ENCODE measurements at places on chromosomes 3 and 15. TPM values are rescaled to one million over a fixed set of nuclear protein-coding genes. Genes with fewer than 3 reads are reported as not detected.

DNA sequence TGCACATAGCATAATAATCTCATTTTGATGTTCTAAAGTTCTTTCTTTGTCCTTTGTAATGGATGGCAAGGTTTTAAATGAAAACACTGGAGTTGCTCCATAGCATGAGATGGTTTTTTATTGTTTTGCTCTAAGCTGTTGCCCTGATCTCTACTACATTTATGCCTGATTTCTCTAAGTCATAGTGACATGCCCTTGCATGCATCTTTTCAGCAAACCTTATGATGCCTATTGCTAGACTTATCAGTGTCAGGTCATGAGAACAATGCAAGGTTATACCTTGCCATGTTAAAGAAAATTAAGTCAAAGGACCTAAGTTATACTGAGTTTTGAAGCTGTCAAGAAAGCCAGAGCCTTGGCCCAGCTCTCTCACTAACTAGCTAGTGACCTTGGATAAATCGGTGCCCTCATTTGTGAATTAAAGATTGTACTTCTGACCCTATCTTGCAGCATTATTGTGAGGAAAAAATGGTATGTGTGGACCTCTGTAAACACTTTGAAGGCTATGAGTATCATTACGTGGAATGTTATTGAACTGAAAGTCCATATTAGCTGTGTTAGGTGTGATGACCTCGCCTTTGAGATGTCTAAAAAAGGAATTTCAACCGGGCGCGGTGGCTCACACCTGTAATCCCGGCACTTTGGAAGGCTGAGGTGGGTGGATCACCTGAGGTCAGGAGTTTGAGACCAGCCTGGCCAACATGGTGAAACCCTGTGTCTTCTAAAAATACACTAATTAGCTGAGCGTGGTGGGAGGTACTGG lies 256.4 kb upstream of the UBE2E1 start:
- no peak for ATAC-seq

DNA sequence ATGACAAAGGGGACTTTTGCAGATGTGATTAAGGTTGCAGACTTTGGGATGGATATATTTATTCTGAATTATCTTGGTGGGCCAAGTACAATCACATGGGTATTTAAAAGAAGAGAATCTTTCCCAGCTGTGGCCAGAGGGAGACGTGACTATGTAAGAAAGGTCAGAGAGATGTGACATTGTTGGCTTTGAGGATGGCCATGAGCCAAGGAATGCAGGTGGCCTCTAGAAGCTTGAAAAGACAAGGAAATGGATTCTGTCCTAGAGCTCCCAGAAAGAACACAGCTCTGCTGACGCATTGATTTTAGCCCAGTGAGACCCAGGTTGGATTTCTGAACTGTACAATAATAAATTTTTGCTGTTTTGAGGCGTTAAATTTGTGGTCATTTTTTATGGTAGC lies 616.0 kb upstream of the TBL1XR1 start:
- ATAC-seq, result no peak

- ATAC-seq, result no peak
Observed at GRCh38 chr3:72976281-72976741, 20.3 kb upstream of the PPP4R2 start.

Gene AHSG
- total RNA-seq, result 1.1 TPM

- ATAC-seq, result no peak
Observed at GRCh38 chr3:133283958-133284807, 115.7 kb upstream of the BFSP2 start.

DNA sequence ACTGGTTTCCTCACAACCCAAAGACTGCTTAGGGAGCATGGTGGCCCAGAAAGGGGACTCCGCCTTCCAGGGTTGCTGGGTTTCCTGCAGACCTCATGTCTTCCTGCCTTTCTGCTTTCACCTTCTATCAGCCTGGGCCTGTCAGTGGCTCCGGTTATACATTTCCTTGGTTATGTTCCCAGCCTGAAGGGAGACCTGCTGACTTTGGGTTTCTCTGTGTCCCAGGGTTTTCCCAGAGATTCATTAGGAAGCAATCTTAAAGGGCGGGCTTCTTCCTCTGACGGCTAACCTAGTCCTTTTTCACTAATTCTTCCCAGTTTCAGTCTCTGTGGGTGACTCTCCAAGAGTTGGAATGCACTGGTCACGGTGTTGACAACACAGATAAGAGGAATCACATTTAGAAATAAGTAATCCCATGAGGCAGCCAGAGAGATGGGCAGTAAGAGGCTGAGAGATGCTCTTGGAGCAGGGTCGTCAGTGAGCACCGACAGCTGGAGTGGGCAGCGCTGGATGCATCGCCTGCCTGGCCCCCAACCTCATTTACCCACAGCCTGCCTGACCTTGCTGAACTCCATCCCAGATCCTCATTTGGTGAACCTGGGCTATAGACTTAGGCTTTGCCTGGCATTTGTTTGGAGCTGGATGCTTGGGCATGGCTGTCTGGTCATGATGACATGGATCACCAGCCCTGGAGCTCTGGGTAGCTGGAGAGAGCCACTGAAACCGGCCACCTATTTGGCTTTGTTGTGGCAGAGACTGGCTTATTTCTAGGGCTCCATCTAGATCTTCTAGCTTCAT lies 10.0 kb upstream of the EHD4 start:
- no peak for ATAC-seq

GRCh38 chr3:16146015-16146730 lies 28.3 kb upstream of the GALNT15 start:
- no peak for ATAC-seq

Gene LMAN1L
- 0.89 TPM for total RNA-seq

- ATAC-seq, result no peak
Observed at GRCh38 chr3:48636149-48636655, 941 bp upstream of the SLC26A6 start.

Gene ADGRG7
- total RNA-seq, result not detected

Gene PIF1
- 0.55 TPM for total RNA-seq

Gene KCNMB3
- 2.5 TPM for total RNA-seq
